ENCODE measurements at places on chromosomes 12 and 14.

- DNase-seq, result no peak
These were observed 572 bp downstream of the EFS start for GRCh38 chr14:23364164-23365035.

- DNase-seq, result no peak
These were observed 118.3 kb upstream of the TMTC1 start for GRCh38 chr12:29902043-29902442.

DNA sequence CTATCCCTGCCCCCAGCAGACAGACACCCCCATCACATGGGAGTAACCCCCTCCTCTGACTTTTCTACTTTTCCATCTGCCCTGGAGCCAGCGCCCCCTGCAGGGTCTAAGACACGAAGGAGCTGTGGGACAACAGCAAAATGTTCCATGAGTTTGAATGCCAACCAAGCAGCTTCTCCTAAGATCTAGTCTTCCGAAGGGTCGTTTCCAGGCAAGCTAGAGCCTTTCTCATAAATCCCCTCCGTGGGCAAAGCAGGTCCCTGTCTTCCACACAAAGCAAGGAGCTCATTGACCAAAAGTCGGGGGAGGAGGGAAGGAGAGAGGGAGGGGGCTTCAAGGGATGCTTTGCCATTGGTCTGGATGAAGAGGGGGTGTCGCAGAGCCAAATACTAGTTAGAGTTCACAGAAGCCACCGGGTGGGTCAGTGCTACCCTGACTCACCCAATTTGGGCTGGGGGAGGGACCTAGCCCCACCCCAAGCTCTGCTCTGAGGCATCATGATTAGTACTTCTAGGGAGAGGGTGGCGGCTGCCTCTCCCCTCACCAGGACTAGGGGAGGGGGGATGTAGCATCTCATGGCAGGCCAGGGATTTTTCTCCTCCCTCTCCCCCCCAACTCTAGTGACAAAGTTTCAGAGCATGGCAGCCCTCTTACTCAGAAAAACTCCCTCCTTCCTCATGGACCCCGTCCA is 1.6 kb downstream of the MSI1 start:
- DNase-seq, result no peak

GRCh38 chr12:117514016-117514415 is 152.6 kb upstream of the NOS1 start:
- no peak for DNase-seq

- DNase-seq, result peak; percentile 32
These were observed 63.7 kb downstream of the ZNF664 start for GRCh38 chr12:124036657-124037109.

DNA sequence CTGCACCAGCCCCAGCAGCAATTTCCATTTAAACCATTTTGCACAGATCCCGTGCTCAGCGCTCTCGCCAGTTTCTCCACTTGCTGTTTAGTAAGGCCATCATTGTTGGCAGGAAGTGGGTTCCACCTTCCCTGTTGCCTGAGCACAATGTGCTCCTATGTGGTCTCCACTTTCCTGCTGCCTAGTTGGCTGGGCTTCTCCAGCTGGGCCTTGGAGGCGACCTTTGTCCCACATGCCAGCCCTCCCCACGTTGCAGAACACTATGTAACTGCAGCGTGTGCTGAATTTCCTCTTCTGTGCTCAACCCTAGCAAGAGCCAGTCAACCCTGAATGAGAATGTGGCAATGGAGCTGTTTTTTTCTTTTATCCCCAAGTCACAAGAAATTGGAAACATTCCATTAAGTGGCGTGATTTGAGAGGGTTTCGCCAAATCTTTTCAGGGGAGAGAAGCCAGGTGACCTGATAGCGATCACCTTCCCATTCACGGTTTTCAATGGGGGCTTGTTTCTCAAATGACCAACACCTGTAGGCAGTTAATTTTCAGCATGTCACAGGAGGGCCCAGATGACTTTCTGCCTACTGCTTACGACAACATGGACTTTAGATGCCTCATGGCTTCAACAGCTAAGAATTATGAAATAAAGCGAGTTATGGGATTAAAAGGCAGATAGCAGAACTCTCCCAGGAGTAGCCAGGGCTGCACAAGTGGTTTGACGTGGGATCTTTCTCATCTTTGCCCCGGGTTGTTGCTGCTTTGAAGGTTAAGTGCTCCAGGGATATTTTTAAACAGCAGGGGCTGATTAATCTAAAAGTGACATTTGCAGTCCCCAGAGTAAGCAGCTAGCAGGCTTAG is at the start of gene ACACB:
TSS of gene ACACB (plus strand) at position 830 of the 853 bp plus-strand sequence. CDS start 22,819 bp downstream, outside the sequence.
- no peak for DNase-seq

- no peak for DNase-seq
These were observed 80.9 kb downstream of the SYNE2 start for GRCh38 chr14:63933711-63934110.

DNA sequence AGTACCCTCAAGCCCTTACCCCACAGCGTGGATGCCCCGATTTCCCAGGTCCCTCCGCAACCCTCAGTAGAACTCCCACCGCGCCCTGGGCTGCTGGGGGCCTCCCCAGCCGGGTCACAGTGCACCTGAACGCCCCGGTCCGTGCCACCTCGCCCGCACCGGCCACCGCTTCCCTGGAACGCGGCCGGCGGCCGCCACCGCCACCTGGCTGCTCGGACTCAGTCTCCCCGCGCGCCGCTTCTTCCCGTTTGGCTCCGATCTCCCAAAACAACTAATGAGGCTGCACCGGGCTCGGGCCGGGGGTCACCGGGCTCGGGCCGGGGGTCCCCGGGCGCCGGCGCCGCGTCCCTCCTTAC is 1.0 kb downstream of the ITPK1 start:
- DNase-seq, result no peak

DNA sequence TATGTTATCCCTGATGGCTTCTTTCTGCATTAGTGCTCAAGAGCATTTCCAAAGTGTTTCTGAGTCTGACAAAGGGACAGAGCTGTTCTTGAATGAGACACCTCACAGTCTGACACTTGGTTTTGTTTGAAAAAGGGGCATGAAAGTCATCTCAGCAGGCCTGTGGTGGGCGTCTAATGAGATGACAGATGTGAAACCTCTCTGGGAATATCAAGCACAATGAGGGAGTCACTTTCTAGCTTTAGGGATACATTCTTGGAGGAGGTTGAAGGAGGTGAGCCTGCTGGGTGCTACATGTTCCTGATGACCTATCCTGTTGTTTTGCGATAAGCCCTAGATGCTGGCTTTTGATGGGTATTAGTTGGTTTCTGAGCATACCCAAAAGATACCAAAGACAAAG is 290.5 kb downstream of the NUAK1 start:
- DNase-seq, result no peak

DNA sequence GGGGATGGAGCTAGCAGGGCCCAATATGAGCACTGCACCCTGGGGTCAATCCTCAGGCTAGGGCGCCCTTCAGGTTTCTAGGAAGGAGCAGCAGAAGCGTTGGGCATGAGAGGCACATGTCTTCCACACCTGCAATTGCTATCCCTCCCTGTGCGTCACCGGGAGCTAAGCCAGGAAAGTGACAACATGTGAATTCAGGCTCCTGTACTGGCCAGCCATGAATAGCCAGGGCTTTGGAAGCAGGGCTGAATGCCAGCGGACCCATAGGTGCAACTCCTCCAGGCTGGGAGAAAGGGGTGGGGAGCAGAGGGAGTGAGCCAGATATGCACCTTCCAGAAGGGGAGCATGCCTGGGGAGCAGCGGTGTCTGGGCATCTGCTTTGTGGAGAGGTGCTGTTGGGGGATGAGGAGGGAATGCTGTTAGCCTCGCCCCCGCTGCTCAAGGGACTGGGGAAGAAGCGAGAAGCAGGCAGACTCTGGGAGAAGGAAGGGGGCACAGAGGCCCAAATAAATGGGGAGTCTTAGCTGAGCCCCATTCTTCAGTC is 6.1 kb downstream of the HOXC5 start:
- no peak for DNase-seq

- no peak for DNase-seq
These were observed 5.6 kb downstream of the RIC8B start for GRCh38 chr12:106780010-106780631.

- no peak for DNase-seq
These were observed 439.5 kb downstream of the CCER1 start for GRCh38 chr12:90515199-90516175.

DNA sequence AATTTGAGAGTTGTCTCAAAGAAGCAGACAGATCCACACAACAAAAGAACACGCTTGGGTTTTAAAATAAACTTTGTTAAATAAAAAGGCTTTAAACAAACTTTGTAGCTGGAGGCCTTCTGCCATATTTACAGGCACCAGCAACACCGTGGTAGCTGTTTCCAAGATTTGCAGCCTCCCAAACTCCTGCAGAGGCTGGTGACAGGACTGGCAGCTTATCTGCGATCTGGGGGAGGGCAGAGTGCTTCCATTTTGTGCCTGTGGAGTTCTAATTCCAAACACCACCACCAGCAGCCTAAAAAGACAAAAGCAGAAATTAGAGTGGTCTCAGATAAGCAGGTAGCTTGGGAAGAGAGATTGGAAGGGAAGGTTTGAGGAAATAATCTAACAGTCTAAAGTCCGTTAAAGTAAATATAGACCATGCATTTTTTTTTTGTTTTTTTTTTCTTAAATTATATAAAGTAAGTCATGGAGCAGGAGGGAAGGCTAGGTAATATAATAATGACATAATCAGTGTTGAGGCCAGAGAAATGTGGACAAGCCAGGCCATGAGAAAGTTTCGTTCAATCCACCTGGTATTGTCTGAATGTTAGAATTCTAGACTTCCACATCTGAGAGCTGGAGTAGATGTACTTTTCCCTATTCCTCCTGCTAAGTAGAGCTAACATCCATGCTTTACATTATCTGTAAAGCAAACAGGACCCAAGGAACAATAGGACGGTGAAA is 69.6 kb upstream of the TMEM132D start:
- DNase-seq, result no peak

GRCh38 chr12:26871985-26872384 is 39.0 kb upstream of the ITPR2 start:
- DNase-seq, result no peak

GRCh38 chr12:108766294-108766693 is 35.0 kb upstream of the CORO1C start:
- no peak for DNase-seq

GRCh38 chr12:111102102-111102739 is 181.8 kb upstream of the MYL2 start:
- DNase-seq, result no peak

DNA sequence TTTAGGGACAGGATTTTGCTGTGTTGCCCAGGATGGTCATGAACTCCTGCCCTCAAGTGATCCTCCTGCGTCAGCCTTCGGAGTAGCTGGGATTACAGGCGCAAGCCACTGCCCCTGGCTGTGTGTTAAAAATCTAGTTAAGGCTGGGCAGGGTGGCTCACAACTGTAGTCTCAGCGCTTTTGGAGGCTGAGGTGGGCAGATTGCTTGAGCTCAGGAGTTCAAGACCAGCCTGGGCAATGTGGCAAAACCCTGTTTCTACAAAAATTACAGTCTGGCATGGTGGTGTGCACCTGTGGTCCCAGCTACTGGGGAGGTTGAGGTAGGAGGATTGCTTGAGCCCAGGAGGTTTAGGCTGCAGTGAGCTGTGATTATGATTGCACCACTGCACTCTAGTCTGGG is 9.2 kb downstream of the DDIT3 start:
- no peak for DNase-seq

DNA sequence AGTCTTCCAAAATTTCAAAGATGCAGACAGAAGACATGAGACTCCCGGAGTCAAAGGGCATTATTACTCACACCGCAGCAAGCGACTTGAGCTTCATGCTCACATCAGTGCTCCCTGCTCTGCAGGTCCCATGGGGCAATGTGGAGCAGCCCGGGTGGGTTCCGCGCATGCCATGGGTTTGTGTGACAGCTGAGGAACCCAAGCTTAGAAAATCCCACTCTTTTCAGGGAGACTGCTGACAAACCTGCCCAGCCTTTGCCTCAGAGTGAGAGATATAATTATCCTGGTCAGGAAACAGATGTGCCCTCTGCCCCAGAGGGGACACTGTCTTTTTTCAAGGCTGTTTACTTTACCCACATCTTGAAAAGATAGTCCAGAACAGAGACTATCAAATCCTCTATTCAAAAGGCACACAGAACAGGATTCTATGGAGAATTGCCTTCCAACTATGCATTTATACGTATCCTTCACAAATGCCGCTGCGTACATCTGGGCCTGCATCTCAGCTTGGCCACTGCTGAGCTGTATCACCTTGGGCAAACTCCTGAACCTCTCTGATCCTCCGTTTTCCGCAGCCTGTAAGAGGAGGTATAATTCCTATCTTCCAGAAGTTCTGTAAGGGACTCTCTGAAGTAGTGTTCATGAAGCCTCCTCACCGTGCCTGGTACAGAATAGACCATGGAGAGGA is 16.0 kb downstream of the C14orf132 start:
- no peak for DNase-seq

GRCh38 chr12:48996794-48997718 is 2.1 kb downstream of the DDN start:
- peak; percentile 58 for DNase-seq

- peak; percentile 77 for DNase-seq
These were observed 41.7 kb upstream of the RIN3 start for GRCh38 chr14:92471919-92472318.

DNA sequence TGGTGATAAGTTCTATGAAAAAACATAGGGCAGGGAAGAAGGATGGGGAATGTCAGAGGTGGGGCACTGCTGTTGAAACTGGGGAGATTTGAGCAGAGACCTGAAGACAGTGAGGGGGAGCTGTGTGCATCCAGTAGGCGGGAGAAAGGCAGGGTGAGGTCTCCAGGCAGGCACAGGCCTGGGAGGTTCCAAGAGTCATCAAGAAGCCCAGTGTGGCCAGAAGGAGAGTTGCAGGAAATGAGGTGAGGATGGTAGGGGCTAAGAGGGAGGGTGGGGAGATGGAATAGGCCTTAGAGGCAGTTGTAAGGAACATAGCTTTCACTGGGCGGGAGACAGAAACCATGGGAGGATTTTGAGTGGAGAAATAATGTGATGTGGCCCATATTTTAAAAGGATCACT is 341.8 kb downstream of the GLT1D1 start:
- no peak for DNase-seq

DNA sequence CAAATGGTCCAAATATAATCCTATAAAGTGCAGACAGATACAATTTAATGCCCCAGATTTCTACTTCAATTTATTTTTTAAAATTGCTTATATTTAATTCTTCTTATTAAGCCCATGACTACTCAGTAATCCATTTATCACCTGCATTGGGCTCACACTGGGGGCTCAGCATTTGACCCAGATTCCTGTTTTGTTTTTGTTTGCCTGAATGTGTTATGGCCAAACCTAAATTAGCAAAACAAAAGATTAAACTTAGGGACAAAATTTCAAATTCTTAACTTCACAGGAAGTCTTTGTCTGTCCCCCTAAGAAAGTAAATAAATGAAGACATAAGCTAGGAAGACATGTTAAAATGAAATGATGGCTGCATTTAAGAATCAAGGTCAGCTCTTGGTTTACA is 322.3 kb downstream of the RMST start:
- no peak for DNase-seq

GRCh38 chr12:130194154-130194553 is 31.9 kb downstream of the FZD10 start:
- DNase-seq, result no peak

GRCh38 chr12:96219700-96220206 is 25.6 kb downstream of the ELK3 start:
- DNase-seq, result peak; percentile 25

GRCh38 chr14:99649219-99649618 is 4.3 kb downstream of the HHIPL1 start:
- DNase-seq, result no peak
